ELR (cell line): ENCODE measurements at places on chromosomes 1 and 21.

DNA sequence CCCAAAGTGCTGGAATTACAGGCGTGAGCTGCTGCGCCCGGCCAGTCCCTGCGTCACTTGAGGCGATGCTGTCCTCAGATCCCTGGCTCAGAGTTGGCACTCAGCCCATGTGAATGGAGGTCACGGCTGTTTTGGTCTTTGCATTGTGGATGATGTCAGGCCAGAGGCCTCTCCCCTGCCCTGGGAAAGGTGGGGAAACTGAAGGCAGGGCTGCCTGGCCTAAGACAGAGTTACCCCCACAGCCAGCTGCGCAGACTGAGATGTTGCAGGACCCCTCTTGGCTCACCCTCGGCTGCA, 821 bp downstream of the MASP2 start:
- DNase-seq = no peak

GRCh38 chr1:175763797-175764196, 20.4 kb upstream of the TNR start:
- no peak for DNase-seq

- no peak for DNase-seq
Measured at GRCh38 chr1:192167011-192167410, 8.7 kb downstream of the RGS18 start.

GRCh38 chr1:47180603-47181094, 9.2 kb downstream of the PDZK1IP1 start:
- DNase-seq = no peak

DNA sequence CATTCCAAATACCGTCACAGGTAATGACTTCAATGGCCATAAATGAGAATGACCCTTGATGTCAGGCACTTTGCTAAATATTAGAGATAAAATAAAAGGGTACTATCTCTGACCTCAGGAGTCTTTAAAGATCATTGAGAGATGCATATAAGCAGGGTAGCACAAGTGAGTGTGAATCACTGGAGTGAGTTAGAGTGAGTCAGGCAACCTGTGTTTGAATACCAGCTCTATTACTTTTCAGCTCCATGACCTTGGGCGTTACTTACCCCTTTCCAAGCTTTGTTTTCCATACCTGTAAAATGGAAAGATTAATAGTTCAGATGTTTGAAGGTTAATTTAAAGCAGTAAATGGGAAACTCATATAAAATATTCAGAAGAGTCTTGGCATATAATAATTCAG, 1058.0 kb upstream of the ADGRL4 start:
- peak; percentile 66 for DNase-seq

- no peak for DNase-seq
Measured at GRCh38 chr1:233075915-233076295, 125.5 kb downstream of the NTPCR start.

DNA sequence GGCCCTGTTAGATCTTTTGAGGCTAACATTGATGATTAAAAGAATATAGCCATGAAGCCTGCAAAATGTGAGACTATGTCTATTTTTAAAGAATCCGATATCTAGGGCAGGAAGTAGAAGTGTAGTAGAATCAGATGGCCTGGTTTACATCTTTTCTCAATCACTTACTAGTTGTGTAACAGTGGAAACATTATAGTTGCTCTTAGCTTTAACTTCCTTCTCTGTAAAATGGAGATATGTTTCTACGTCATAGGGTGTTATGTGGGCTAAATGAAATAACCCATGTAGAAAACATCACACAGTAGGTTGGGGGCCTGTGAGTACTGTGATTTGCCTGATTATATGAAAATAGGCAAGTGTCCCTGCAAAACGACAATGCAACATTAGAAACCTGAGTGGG, 4.4 kb upstream of the IGFN1 start:
- DNase-seq = no peak

DNA sequence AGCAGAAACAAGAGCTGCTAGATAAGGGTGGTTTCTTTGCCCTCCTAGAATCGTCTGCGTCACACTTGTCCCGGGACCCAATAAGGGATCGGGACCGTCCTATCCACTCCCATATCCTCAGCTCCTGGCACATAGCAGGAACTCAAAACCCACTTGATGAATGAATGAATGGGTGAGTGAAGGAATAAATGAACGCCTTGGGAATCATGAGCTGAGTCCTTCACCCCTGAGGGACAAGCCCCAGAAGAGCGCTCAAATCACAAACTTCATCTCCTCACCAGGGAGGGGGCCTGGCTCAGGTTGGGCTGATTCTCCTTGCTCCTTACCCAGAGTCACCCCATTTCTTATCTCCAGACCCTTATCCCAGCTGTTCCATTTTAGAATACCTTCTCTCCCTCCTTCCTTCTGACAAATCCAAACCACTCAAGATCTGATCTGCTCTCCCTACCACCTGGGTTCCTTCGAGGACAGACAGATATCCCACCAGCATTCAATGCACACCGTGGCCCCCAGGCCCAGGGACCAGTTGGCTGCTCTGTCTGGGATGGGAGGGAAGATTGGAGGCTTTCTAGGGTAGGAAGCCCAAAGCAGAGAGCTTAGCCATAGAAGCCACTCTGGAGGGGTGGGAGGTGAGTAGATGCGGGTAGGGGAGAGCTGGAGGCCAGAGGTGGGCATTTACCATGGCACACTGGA, 643 bp upstream of the MOB3C start:
- no peak for DNase-seq

DNA sequence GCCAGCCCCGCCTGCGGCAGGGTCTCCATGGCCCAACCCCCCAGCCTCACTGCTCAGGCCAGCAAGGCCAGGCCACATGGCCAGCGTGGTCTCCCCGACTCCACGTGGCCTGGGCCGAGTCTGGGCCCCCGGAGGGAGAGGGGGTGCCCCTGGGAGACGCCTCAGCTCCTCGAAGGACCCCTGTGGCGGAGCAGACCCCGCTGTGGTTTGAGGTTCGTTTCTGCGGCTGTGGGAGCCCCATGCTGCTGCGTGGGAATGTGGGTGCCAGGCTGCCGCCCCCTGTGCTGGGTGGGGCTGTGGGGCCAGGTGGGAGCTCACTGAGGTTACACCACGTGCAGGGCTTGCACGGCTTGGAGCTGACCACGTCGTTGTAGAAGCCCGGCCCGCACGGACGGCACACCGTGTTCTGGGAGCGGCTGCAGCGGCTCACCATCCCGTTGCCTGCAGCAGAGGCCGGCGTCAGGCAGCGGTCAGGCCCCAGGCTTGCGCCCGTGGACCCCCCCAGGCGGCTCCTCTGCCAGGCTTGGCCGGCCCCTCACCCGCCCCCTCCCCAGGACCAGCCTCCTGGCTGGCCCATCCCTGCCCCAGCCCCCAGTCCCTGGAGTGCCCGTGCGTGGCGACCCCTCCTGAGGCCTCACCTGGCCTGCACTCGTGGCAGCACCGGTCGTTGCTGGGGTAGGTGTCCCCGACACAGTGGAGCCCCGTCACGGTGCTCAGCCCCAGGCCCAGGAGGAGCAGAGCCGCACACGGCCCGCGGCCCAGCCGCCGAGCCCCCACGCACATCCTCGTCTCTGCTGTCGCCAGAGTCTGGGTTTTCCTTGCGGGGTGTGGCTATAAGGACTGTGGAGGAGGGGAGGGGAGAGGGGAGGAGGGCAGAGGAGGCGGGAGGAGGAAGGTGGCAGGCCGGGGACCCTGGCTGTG, at the start of gene TNFRSF4:
TNFRSF4 (minus strand) TSS at position 809 of the 921 bp plus-strand sequence; CDS start at position 783, 26 bp downstream.
- no peak for DNase-seq
